ENCODE measurements at places on chromosomes 12 and 14. TPM values are rescaled to one million over a fixed set of nuclear protein-coding genes. Genes with fewer than 3 reads are reported as not detected.

The YEATS4 gene
- 17.6 TPM for total RNA-seq

The TAS2R9 gene
- not detected for total RNA-seq

The INSM2 gene
- total RNA-seq, result not detected

The PAH gene
- total RNA-seq, result not detected

The ASPG gene
- not detected for total RNA-seq

The MSI1 gene
- total RNA-seq, result not detected

The CRIP2 gene
- 24.6 TPM for total RNA-seq

The CPNE6 gene
- total RNA-seq, result not detected

The RNASE3 gene
- not detected for total RNA-seq

The LRIG3 gene
- total RNA-seq, result 50.7 TPM

The GUCY2C gene
- total RNA-seq, result not detected

The TMEM132D gene
- total RNA-seq, result not detected

The ADGRD1 gene
- 0.39 TPM for total RNA-seq

The SOAT2 gene
- total RNA-seq, result under 0.01 TPM

The TGFB3 gene
- 5.9 TPM for total RNA-seq

The BMAL2 gene
- 38.7 TPM for total RNA-seq

The COL2A1 gene
- not detected for total RNA-seq

The OVCH1 gene
- total RNA-seq, result 0.98 TPM

The AQP6 gene
- total RNA-seq, result not detected

The KERA gene
- total RNA-seq, result not detected

The PLXNC1 gene
- total RNA-seq, result 0.98 TPM

The TBC1D30 gene
- not detected for total RNA-seq

The CIROP gene
- not detected for total RNA-seq

The ADAMTS20 gene
- total RNA-seq, result not detected

The LALBA gene
- not detected for total RNA-seq

The IAPP gene
- not detected for total RNA-seq

The C12orf60 gene
- total RNA-seq, result 1.2 TPM

The PGF gene
- 6.3 TPM for total RNA-seq

The GRIP1 gene
- under 0.01 TPM for total RNA-seq

The DRAM1 gene
- total RNA-seq, result 10.0 TPM

The IFI27 gene
- total RNA-seq, result 29.0 TPM

The CMKLR1 gene
- total RNA-seq, result 7.0 TPM

The DBX2 gene
- under 0.01 TPM for total RNA-seq

The KITLG gene
- 45.7 TPM for total RNA-seq

The PLA2G1B gene
- not detected for total RNA-seq

The SLC5A8 gene
- total RNA-seq, result not detected

The CAMKK2 gene
- total RNA-seq, result 24.3 TPM

The NDRG2 gene
- 1.1 TPM for total RNA-seq

The KRT74 gene
- total RNA-seq, result not detected

The HEBP1 gene
- 14.3 TPM for total RNA-seq

The HRK gene
- under 0.01 TPM for total RNA-seq

The TPH2 gene
- not detected for total RNA-seq

The SH2B3 gene
- 151 TPM for total RNA-seq

The ZFC3H1 gene
- 22.4 TPM for total RNA-seq

The HOXC4 gene
- 2.2 TPM for total RNA-seq

The RASSF9 gene
- 0.20 TPM for total RNA-seq

The FIGNL2 gene
- under 0.01 TPM for total RNA-seq

The PPP4R4 gene
- 0.37 TPM for total RNA-seq

The ABHD4 gene
- total RNA-seq, result 12.1 TPM

The TMEM263 gene
- total RNA-seq, result 102 TPM

Measured in subcutaneous preadipocyte (primary cell).